ENCODE measurements at places on chromosomes 13 and 19.

DNA sequence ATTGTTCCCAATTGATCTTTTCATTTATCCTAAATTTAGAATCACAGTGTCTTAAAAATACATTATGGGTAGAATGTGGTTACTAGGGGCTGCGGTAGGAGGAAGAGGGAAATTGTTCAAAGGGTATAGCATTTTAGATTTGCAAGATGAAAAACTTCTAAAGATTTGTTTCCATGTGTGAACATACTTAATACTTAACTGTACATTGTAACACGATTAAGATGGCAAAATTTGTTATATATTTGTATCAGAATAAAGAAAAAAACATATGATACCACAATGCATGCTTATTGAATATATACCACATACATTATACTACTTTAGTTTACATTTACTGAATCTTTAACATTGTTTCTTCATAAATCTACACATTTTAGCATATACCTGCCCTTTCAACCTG is 677.3 kb upstream of the PCDH20 start:
- no peak for DNase-seq

- DNase-seq: no peak
These were observed 3.7 kb downstream of the SLC25A42 start for GRCh38 chr19:19067276-19068072.

DNA sequence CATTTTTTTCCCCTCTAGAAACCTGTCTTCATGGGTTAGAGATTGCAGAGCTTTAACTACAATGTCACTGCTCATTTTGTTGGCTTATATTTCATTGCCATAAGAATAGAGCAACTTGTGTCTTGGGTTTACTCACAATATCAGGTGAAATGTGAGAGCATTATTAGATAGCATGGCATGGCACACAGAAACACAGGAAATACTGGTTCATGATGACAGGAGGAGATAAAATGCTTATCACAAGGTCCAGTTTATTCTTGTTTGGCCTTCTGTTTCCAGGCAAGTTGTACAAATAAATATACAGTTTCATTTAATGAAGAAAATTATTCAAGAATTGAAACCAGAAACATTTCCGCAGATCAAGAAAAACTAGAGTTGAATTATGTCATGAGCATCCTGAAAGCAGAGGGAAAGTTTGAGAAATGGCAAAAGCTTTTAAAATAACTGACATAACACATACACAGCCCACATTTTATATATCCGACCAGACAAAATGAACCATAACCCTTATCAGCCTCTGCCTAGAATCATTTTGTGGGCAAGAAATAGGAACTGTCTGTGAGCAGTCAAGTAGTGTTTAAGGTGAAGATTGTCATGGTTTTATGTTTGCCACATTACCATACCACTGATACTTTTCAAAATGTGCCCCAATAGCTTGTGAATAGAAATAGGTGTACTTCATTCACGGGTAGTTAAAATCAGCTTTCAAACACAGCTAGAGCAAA is 297.9 kb upstream of the ARGLU1 start:
- no peak for DNase-seq

GRCh38 chr13:97953376-97953970 is at the start of gene IPO5:
Gene IPO5, plus strand, starts transcription at chr13:97953675. Its CDS starts 23,022 bp downstream, at chr13:97976697.
- DNase-seq: no peak

- no peak for DNase-seq
These were observed 320.2 kb downstream of the TBC1D4 start for GRCh38 chr13:75161804-75162203.

GRCh38 chr19:1466461-1467214 is 12.4 kb downstream of the C19orf25 start:
- no peak for DNase-seq

- DNase-seq: no peak
These were observed 997 bp upstream of the KCNN4 start for GRCh38 chr19:43781630-43782310.

- DNase-seq: no peak
These were observed 184.2 kb downstream of the ZNF486 start for GRCh38 chr19:20351244-20351643.

DNA sequence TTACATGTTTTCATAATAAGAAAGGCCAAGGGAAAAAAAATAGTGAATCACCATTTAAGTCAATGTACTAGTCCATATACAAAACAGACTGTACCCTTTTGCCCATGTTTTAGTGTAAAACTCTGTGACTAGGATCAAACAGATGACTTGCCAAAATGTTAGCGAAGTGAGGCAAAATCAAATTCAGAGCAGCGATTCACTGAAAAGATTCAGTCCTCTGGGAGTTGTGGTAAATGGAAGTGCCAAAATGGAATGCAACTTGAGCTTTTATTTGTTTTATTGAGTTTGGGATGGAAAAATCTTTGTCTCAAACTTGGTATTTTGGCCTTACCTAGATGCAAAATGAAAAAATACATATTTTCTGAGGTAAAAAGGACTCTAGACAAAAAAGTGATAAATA is 9.1 kb downstream of the CDADC1 start:
- DNase-seq: no peak

DNA sequence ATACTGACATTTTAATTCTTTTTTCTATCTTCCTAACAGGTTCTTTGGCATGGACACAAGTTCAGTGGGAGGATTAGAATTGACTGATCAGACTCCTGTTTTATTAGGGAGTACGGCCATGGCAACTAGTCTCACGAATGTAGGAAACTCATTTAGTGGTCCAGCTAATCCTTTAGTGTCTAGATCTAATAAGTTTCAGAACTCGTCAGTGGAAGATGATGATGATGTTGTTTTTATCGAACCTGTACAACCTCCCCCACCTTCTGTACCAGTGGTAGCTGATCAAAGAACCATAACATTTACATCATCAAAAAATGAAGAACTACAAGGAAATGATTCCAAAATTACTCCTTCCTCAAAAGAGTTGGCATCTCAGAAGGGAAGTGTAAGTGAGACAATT is 34.5 kb downstream of the ZMYM2 start:
- no peak for DNase-seq

- DNase-seq: no peak
These were observed 152.7 kb downstream of the TNFRSF19 start for GRCh38 chr13:23722726-23723453.

GRCh38 chr13:48725271-48725670 is 71.5 kb downstream of the CYSLTR2 start:
- no peak for DNase-seq

GRCh38 chr13:65378943-65379519 is 1851.1 kb downstream of the PCDH9 start:
- no peak for DNase-seq

All from stimulated activated CD4-positive, alpha-beta T cell treated with anti-CD3 and anti-CD28 coated beads, Interleukin-1b, Interleukin-23, amount 100 ng/mL, for 4 hours (primary cell).